Sigmoid colon (tissue), 7 donors: ENCODE measurements at places on chromosomes 16 and 17. TPM values are rescaled to one million over a fixed set of nuclear protein-coding genes. Genes with fewer than 3 reads are reported as not detected.

The ZNF768 gene
- total RNA-seq = 32.4 TPM

The FBXL16 gene
- 1.4 TPM for total RNA-seq

The HIGD1B gene
- 2.5 TPM for total RNA-seq

The CES5A gene
- total RNA-seq = not detected

The SERPINF2 gene
- total RNA-seq = 2.9 TPM

The OTOA gene
- total RNA-seq = 0.83 TPM

The TEX14 gene
- total RNA-seq = 0.36 TPM

The COPRS gene
- total RNA-seq = 216 TPM

The HSF5 gene
- not detected for total RNA-seq

The GNG13 gene
- total RNA-seq = not detected

The PLEKHM1 gene
- total RNA-seq = 19.3 TPM

The ITGAD gene
- not detected for total RNA-seq

The CALB2 gene
- total RNA-seq = 5.2 TPM

The ZSCAN10 gene
- total RNA-seq = not detected

The KRTAP9-8 gene
- total RNA-seq = not detected

The IL21R gene
- 0.28 TPM for total RNA-seq

The CRLF3 gene
- total RNA-seq = 7.2 TPM

The LGALS9B gene
- not detected for total RNA-seq

The G6PC1 gene
- not detected for total RNA-seq

The SKAP1 gene
- 1.2 TPM for total RNA-seq

The TMEM238L gene
- not detected for total RNA-seq

The TCF25 gene
- total RNA-seq = 131 TPM

The EPN3 gene
- total RNA-seq = not detected

The RND2 gene
- 4.6 TPM for total RNA-seq

The PPM1E gene
- 0.41 TPM for total RNA-seq

The MARCHF10 gene
- 1.4 TPM for total RNA-seq

The ZFPM1 gene
- total RNA-seq = 2.5 TPM

The RNF43 gene
- 0.14 TPM for total RNA-seq

The TSPAN10 gene
- total RNA-seq = 0.36 TPM

The CCP110 gene
- total RNA-seq = 19.7 TPM

The SLC47A1 gene
- total RNA-seq = 4.2 TPM

The TBC1D16 gene
- 21.9 TPM for total RNA-seq

The CACNG5 gene
- total RNA-seq = 1.1 TPM

The NEUROD2 gene
- 0.33 TPM for total RNA-seq

The METTL16 gene
- total RNA-seq = 19.9 TPM

The PABPN1L gene
- not detected for total RNA-seq

The ASPHD1 gene
- total RNA-seq = not detected

The ZP2 gene
- not detected for total RNA-seq

The TBC1D3C gene
- total RNA-seq = not detected

The CEP295NL gene
- total RNA-seq = 1.8 TPM

The ACAP1 gene
- 3.2 TPM for total RNA-seq

The OMG gene
- not detected for total RNA-seq
